ENCODE measurements at places on chromosomes 7 and 10.
A peak's percentile ranks its signal among the peaks of the same experiment; 100 is the strongest.

GRCh38 chr7:95476904-95477594 lies 8.7 kb upstream of the ASB4 start:
- DNase-seq = peak; percentile 84

DNA sequence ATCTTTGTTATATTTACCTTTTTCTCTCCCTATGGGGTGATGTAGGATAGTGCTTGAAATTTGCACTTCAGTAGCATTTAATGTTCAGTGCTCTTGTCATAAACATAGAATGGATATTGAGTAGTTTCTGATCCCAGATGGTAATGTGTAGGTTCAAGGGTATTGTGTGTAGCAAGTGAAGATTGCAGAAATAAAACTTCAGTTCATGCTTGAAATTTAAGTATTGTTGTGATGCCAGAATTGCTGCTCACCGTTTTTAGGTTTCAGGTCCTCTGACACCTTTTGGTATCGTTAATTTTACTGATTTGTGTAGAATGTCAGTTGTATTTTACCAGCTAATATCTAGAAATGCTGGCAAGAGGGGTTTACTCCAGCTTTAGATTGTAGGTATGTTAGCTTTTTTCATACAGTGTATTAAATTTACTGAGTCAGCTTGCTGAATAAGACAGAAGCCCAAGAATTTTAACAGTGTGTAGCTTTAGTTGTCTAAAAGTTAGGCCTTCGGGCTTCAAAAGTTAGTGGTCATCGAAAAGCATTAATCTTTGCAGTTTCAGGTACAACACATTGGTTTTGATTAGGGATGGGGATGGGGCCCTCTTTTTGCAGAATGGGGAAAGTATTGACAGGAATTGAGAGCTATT lies 1.9 kb downstream of the PTEN start:
- peak; percentile 19 for DNase-seq

DNA sequence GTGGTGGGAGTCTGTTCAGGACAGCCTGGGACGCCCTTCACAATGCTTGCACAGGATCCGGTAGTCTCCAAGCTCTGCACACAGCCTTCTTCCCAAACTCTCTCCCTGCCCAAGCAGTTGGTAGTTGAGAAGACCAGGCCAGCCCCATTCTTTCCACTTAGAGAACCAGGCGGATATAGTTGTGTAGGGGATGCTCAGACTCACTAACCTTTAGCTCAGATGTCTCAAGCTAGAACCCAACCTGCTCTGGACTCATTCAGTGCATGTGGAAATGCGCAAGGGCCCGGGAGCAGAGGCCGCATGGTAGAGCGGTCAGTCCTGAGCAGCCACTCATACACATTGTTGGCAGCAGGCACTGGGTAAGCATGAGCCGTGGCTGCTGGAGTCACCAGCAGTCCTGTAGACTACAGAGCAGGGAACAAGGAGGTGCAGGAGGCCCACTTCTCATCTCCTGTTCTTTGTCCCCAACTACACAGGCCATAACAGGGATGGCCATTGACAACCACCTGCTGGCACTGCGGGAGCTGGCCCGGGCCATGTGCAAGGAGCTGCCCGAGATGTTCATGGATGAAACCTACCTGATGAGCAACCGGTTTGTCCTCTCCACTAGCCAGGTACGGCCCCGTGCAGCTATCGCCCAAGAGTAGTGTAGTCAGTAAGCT lies 17.2 kb upstream of the C10orf53 start:
- DNase-seq = no peak

DNA sequence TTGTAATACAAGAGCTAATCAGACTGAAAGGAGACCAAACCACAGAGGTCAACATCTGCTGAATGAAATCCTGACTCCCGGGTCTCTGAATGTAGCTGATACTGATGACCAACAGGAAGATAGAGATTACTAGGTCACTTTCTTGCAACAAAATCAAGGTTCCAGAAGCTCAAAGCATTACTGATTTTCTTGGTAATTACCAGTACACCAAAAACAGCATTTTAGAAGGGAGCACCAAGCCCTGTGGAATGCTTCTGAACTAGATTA lies 177.7 kb downstream of the SLC25A13 start:
- no peak for DNase-seq

GRCh38 chr10:59131666-59132065 lies 44.8 kb upstream of the PHYHIPL start:
- peak; percentile 7 for DNase-seq

GRCh38 chr7:129317450-129317849 lies 92.6 kb downstream of the AHCYL2 start:
- no peak for DNase-seq

GRCh38 chr10:132489704-132490534 lies 47.7 kb upstream of the INPP5A start:
- no peak for DNase-seq

- DNase-seq = no peak
Measured at GRCh38 chr10:18879284-18879683, 169.3 kb upstream of the MALRD1 start.

GRCh38 chr10:88687853-88688467 lies 18.1 kb upstream of the LIPK start:
- peak; percentile 26 for DNase-seq

DNA sequence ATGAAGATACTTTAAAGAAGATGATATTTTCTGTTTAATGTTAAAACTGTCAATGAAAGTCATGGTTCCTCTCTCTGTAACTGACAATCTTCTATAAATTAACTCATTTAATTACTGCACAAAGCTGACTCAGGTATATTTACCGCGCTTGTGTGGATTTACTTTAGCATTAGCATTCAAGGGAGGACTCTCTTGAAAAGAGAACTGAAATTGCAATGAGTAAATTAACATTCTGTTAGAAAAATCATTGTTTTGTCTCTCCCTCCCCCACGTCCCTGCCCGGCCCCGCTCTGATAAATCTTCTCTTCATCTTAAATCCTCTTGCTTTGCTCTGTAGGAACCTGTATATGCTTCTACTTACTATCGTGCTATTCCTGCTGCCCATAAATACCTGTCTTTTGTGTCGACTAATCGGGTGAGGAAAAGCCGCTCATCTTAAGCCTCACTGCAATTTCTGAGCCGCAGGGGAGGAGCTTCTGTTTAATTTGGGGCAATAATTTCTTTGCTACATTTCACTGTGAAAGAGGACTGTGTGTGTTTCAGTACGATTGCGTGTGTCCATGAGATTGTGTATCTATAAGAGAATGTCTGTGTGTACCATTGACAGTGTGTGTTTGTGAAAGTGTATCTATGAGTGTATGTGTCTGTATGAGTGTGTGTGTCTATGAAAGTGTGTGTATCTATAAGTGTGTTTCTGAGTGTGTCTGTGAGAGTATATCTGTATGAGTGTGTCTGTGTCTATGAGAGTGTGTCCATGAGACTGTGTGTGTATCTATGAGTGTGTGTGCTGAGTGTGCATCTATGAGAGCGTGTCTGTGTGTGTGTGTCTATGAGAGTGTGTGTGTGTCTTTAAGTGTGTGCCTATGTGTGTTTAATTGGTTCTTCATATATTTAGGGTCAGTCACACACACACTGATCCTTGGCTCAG lies 46.5 kb upstream of the LYZL2 start:
- no peak for DNase-seq

All from astrocyte of the hippocampus (primary cell).